Activated CD4-positive, alpha-beta T cell treated with anti-CD3 and anti-CD28 coated beads for 36 hours (primary cell): ENCODE measurements at places on chromosomes 3 and 15.

DNA sequence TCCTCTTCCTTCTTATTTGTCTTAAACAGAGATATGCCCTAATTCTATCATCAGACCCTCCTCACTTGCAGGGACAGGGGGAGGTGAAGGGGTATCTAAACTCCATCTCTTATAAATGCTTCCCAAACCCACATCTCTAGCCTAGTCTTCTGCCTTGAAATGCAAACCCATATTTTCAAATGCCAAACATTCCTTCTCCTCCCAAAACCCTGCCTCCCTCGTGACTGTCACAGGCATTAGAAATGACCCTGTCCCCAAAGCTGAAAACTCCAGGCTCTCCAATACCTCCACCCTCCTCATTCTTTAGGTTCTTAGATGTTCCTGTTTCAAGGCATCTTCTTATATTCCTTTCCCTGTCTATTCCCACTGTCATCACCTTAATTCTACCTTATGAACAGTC, 191.0 kb downstream of the ERC2 start:
- DNase-seq = no peak

GRCh38 chr3:119120480-119120879, 25.5 kb upstream of the TEX55 start:
- DNase-seq = no peak

DNA sequence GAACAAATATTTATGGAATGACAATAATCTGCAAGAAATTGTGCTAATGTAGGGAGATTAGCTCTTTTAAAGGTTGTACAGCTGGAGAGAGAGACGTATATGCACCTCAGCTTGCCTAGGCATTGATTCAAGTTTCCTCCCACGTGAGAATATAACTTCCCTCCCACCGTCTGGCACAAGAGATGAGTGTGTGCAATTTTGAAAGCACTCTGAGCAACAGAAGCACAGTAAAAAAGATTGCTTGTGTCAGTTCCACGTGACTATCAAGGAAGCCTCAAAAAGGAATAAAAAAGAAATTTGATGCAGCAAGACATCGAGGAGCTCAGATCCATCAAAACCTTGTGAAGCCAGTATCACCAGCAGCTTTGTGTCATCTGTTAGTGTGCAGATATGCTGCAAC, 435.3 kb downstream of the TUSC7 start:
- DNase-seq = no peak

DNA sequence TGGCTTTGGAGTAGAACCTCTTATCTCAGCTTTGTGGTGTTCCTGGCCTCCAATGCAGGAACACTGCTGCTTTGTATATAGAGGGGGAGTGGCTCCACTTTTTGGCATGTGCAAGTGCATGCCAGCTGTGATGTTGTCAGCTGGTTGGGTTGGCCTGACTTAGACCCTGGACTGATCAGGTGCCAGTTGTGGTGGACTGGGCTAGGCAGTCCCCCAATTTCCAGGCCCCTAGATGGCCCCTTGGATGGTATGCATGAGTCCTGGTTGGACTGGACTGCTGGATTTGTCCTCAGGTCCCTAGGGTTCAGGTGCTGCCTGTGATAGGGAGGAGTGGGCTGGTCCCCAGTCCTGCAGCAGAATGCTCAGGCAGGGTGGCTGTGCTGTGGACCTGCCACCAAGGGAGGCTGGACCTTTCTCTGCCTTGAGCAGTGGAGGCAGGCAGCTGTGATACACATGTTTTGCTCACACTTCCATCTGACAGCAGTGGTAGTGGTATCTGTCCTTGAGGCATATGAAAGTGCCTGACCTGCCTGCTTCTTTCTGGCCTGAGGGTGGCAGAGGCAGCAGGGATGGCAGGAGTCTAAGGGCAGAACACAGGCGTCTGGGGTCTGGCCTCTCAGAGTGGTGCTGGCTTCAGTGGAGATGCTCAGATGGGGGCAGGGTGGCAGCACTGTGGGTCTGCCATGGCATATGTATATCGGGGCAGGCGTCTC, 74.8 kb downstream of the STXBP5L start:
- DNase-seq = no peak

- no peak for DNase-seq
Measured at GRCh38 chr3:154244644-154245043, 79.6 kb downstream of the DHX36 start.
